ENCODE measurements at places on chromosomes 7 and 10.

GRCh38 chr10:78454123-78454645 lies 420.5 kb downstream of the RPS24 start:
- DNase-seq: no peak

DNA sequence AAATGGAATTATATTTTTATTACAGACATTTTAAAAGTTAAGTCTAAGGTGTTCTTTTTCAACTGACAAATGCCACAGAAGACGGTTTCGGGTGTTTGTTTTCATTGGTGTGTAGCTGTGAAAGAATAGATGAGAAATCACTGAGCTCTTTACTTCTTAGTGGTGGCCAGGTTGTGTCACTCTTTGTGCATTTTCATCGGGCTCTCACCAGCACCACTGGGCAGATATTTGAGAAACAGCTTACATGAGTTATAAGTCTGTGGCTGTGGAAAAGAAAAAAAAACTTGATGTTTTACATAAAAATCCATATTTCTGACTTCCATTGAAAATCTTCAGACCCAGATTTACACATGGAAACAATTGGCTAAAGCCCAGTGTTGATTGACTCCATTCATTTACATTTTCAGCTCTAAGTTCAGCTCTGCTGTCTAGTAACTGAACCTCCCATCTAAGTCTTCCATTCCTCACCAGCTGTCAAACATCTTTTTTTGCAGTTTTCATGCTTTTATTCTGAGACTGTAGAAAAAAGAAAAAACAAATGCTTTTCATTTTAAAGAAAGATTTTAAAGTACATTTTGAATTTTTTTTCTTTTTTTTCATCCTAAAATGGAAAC lies 22.3 kb downstream of the CABCOCO1 start:
- no peak for DNase-seq

- DNase-seq: no peak
Measured at GRCh38 chr10:16116404-16117304, 256.3 kb upstream of the MINDY3 start.

DNA sequence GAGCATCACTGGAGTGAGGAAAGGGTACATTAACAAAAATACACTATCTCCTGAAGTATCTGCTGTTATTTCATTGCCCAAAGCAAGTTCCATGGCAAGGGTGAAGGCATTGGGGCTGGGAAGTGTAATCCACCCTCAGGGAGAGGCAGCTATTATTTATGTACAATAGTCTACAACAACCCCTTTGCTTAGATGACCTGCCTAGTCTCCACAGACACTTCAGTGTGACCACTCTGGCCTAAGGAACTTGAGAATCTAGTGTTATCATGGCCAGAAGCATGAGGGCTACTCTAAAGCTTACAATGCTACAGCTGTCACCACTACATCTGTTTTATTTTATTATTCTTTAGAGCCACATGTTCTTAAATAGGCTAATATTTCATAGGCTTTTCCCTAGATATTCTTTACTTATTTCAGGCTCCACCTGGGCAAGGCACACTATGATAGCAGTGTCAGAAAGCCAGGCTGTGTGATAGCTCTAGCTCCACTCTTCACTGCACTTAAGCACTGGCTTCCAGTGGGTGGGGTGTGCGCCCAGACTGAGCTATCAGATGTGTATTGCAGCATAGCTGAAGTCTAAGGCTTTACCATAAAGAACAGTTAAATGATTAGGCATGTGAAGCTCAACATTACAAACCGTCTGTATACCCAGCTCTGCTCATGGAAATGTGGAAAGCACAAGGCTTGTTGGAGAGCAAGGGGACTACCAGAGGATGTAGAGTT lies 117.0 kb upstream of the CCDC6 start:
- no peak for DNase-seq

DNA sequence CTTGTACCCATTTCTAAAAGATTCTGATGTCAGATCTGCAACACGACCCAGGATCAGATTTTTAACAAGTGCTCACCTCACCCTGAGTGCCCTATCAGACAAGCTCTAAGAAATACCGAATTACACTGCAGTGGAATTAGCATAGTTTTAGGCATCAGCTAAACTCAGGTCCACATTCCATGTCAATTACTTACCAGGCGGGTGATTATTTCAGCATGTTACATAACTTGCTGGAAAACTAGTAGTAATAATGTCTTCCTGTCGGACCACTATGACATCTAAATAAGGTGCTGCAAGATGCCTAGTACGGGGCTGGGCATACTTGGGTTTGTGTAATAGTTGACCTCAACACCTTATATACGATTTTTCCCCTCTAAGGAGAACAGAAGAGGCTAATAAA lies 21.0 kb downstream of the TRIL start:
- DNase-seq: no peak

GRCh38 chr7:98360221-98361130 lies 40.4 kb downstream of the BAIAP2L1 start:
- DNase-seq: no peak

DNA sequence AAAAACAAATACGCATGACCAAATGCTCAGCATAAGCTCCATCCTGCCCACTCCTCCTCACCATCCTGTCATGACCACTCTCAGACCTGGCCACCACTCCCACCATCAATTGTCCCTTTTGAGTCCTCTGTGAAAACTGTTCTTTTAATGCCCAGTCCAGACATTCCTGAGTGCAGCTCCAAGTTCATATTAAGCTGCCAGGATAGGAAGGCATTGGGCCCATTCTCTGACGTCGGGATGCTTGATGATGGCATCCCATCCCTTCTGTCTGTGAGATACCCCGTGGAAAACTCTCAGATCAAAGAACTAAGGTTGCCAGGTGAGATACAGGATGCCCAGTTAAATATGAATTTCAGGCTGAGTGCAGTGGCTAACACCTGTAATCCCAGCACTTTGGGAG lies 89.9 kb upstream of the KIF5B start:
- no peak for DNase-seq

- no peak for DNase-seq
Measured at GRCh38 chr10:31419394-31420063, 100.5 kb downstream of the ZEB1 start.

GRCh38 chr7:47561715-47562446 lies 20.0 kb downstream of the TNS3 start:
- DNase-seq: no peak

- no peak for DNase-seq
Measured at GRCh38 chr7:112770051-112770450, 20.1 kb downstream of the TMEM168 start.

GRCh38 chr7:150983893-150984368 lies 5.8 kb upstream of the KCNH2 start:
- DNase-seq: no peak

DNA sequence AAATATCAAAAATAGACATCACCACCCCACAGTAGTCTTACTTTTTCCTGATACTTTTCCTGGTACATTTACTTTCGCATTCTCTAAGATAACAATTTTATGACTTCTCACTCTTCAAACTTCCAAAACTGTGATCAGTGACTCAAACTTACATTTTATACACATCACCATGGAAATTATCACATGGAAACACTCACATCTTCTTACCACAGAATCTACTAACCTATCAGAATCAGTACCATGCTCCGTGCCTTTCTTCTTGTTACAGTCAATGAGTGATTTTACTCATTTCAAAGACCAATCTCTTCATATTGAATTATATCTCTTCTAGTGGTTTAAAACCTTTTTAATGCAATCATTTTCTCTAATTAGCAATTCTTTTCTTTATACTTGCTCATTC lies 120.3 kb downstream of the PTEN start:
- DNase-seq: no peak

- DNase-seq: no peak
Measured at GRCh38 chr7:102042016-102042656, 224.7 kb downstream of the CUX1 start.

DNA sequence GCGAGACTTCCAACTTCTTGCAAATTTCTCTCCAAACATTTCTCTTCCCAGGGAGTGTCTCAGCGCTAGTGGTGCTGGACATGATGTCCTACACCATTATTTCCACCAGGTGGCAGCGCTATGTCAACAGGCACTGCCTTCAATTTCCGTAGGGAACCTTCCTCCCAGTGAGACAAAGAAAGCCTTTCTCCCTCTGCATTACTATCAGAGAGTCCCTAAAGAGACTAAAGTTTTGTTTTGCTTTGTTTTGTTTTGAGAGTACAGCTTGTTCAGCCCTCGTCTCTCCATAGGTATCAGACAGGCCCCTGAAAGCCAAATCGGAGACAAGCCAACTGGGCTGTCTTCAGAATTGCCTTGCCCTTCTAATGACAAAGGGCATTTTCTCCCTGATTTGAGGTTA lies 44.2 kb upstream of the GGCT start:
- no peak for DNase-seq

DNA sequence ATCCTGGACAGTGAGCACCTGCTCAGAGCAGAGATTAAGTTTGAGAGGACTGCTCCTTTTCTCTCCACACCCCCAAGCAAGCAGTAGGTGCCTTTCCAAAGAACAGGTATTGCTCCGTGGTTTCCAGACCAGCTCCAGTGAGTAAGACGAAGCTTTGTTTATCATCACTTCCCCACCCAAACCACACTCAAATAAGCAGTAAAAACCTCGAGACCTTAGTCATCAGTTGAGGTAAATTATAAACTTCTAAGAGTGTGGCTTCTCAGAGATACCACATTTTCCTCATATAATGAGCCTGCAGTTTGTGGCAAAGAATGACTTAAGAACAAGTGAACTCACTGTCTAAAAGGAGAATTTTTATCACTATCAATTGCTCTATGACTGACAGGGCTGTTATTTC lies 50.0 kb upstream of the GRB10 start:
- DNase-seq: no peak

DNA sequence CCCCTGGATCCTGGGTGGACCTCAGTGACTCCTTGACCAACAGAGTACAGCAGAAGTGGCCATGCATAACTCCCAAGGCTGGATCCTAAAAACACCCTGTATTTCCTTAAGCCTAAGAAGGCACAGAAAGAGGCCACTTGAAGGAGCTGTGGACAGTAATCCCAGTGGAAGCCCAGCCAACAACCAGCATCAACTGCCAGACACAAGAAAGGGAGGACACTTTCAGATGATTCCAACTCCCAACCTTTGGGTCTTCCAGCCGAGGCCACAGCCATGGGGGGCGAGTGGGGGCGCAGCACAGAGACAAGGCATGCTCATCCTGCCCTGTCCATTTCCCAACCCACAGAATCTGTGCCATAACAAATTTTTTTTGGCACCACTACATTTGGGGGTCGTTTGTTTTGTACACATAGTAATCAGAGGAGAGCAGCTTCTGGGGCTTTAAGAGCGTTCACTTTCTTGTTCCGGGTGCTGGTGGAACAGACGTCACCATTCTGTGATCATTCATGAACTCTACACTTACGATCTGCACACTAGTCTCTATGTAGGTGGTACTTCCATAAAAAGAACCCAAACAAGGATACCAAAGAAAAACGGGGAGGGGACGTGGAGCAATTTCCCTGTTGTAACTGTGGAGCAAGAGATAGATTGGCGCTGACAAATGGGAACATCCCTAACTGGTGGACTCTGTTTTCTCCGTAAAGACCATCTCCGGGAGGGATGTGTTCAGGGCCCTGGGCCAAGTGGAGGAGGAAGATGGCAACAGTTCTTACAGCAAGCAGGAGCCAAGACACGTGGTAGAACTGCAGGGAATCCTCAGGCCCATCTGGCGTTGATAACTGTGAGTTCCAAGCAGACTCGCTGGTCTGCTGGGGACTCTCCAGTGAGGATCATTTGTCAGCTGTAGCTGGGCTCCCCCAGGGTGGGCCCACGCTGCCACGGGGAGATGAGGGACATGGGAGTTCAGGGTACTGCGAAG lies 6.0 kb upstream of the SLC29A3 start:
- no peak for DNase-seq

Measured in T-helper 1 cell (primary cell).